ENCODE measurements at places on chromosomes 4 and X. TPM values are rescaled to one million over a fixed set of nuclear protein-coding genes. Genes with fewer than 3 reads are reported as not detected.

DNA sequence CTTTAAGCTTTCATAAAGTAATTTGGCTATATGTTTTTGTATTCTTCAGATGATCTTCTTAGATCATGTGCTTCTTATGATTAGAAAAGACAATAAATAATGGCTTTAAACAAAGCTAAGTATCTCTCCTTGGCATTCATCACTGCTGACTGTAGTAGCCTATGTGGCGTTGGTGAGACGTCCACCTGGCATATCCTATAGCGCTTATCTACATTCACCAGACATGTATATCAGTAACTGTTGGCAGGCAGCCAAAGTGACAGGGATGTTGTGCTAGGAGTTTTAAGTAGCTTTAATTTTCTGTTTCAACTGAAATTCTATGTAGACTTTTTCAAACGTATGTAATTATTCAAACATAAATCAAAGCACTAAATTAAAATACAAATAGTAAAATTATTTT lies 276.4 kb downstream of the IL15 start:
- H3K4me1 ChIP-seq: no peaks in the 10 kb centered on the region
- H3K27me3 ChIP-seq: no peaks in the 10 kb centered on the region
- no peak overlapping the region for H3K27ac ChIP-seq
- no peaks in the 10 kb centered on the region for H3K36me3 ChIP-seq
- H3K4me3 ChIP-seq: no peak overlapping the region

- no peak overlapping the region for H3K4me3 ChIP-seq
- DNase-seq: no peak
- H3K36me3 ChIP-seq: no peaks in the 10 kb centered on the region
- peaks cover 6% of the 10 kb centered on the region for H3K4me1 ChIP-seq
- no peaks in the 10 kb centered on the region for H3K27me3 ChIP-seq
These were observed 54.7 kb downstream of the DKK2 start for GRCh38 chr4:106981431-106981830.

DNA sequence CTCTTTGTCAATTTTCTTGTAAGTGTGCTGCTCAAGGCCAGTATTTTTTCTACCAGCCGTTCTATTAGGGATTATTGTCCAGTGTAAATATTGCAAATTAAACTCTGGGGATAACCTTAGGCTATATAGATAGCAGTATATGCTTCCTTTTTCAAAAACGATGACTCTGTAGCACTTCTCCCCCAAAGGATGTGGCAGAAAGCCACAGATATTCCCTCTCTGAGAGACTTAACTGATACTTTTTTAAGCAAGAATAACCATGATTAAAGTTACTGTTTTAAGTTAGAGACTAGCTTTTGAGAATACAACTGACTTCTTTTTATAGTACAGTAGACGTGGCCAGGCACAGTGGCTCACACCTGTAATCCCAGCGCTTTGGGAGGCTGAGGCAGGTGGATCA lies 130.0 kb downstream of the FHIP1A start:
- H3K4me1 ChIP-seq: no peaks in the 10 kb centered on the region
- H3K36me3 ChIP-seq: no peaks in the 10 kb centered on the region
- H3K4me3 ChIP-seq: no peak overlapping the region

- H3K4me3 ChIP-seq: no peak overlapping the region
- H3K4me1 ChIP-seq: no peaks in the 10 kb centered on the region
- no peaks in the 10 kb centered on the region for H3K27me3 ChIP-seq
- H3K36me3 ChIP-seq: no peaks in the 10 kb centered on the region
- no peak overlapping the region for H3K27ac ChIP-seq
These were observed 5.1 kb upstream of the RPS3A start for GRCh38 chr4:151094290-151094751.

DNA sequence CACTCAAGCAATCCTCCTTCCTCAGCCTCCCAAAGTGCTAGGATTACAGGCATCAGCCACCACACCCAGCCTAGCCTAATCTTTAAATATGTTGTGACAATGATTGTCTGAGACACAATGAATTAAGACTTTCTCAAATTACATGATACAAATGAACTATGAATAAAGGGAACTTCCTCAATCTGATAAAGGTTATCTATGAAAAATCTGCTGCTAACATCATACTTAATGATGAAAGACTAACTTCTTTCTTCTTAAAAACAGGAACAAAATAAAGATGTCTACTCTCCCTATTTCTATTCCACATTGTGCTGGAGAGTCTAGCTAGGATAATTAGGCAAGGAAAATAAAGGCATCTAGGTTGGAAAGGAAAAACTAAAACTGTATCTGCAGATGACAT lies 60.0 kb downstream of the PDHA1 start:
- no peaks in the 10 kb centered on the region for H3K36me3 ChIP-seq
- H3K27ac ChIP-seq: no peak overlapping the region
- DNase-seq: no peak
- no peaks in the 10 kb centered on the region for H3K27me3 ChIP-seq
- H3K4me3 ChIP-seq: no peak overlapping the region

DNA sequence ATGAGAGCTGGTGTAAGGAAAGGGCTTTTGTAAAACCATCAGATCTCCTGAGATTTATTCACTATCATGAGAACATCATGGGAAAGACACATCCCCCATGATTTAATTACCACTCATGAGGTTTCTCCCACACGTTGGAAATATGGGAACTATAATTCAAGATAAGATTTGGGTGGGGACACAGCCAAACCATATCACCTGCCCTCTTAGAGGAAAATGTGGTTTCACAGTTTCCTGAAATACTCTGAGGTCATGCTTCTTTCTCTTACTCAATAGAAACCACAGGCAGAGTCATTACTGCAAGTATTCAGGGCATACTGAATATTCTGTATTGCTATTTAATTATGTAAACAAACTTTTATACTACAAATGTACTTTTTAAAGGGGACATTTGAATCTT lies 1453.3 kb downstream of the PCDH18 start:
- no peak overlapping the region for H3K4me3 ChIP-seq
- no peaks in the 10 kb centered on the region for H3K36me3 ChIP-seq
- no peak for DNase-seq
- H3K4me1 ChIP-seq: no peaks in the 10 kb centered on the region
- H3K27me3 ChIP-seq: no peaks in the 10 kb centered on the region

DNA sequence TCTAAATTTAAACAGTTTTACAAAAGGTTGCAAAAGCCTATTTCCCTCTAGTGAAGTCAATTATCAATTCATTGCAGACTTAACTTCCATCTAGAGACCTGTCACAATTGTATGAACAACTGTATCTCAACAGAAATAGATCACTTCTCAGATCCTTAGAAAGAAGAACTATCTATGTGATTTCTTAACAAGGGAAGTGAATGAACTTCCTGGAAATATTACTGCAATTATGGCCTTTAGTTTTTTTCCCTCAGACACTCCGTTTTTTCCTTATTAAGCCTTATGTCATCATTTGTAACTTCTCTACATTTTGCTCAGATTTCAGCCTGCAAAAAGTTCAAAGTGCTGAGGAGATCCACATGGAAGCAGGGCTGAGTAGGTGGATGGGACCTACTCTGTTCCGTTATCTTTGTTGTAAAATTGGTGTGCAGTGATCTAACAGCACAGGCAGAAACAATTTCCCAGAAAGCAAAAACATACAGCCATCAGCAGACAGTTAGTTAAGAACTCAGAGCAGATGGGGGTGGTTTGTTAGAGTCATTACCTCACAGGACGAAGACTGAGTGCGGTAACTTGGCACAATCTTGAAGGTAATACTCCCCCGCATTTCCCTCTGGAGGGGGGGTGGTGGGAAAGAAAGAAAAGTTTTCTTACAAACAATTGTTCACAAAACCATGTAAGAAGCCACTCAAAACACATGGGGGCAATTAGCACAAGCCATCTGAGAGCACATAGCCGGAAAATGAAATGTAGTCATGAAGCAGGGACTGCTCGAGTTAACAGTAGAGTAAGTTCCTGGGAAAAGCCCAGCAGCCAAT lies 112.3 kb downstream of the NYX start:
- no peak overlapping the region for H3K4me3 ChIP-seq
- H3K27ac ChIP-seq: no peak overlapping the region
- no peaks in the 10 kb centered on the region for H3K36me3 ChIP-seq
- peaks cover 13% of the 10 kb centered on the region for H3K4me1 ChIP-seq
- no peaks in the 10 kb centered on the region for H3K27me3 ChIP-seq

DNA sequence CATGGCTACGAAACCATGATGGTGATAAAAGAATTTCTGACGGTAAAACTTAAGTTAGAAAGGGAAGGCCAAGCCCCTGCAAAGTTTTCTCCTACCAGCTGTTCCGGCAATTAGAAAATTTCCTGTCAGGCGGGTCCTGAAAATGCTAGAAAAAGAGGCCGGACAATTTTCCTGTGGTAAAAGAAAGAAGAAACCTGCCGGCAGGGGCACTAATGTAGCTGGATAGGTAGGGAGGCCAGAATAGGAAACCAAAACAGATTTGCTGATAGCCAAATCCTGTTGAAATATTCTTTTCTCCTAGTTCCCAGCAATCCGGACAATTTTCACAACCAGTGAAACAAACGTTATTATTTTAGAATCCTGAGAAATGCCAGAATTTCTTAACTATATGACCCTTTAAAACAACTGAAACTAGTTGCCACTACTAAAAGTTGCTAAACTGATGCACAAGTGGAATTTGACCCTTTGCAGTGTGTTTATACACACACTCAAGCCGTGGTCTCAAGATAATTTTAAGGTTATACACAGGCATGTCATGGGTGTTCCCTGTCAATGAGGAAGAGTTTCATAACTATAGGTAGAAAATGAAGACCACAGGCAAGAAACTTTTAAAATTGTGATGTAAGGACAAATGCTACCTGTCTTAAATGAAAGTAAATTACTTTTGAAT lies 47.7 kb downstream of the RPS6KA3 start:
- no peaks in the 10 kb centered on the region for H3K27me3 ChIP-seq
- no peak overlapping the region for H3K27ac ChIP-seq
- H3K36me3 ChIP-seq: no peaks in the 10 kb centered on the region
- no peak overlapping the region for H3K4me3 ChIP-seq
- DNase-seq: no peak

DNA sequence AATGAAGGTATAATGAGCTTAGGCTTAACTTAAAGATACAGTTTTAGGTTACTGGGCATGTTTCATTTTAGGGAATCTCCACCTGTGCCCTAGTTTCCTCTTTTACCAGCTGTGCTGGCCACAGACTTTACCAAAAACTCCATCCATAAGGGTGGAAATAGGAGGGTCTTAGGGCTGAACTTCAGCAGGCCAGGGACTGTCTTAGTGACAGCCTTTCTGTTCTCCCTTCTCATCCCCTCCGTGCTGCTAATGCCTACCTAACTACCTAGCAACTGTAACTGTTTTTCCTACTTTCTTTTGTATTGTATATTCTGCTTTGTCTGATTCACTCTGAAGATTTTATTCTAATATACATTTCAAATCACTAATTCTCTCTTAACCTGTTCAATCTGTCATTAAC lies 1375.3 kb downstream of the PCDH18 start:
- no peak overlapping the region for H3K27ac ChIP-seq
- no peaks in the 10 kb centered on the region for H3K36me3 ChIP-seq

GRCh38 chr4:182711211-182711610 lies 206.0 kb downstream of the DCTD start:
- H3K27ac ChIP-seq: no peak overlapping the region
- H3K4me3 ChIP-seq: no peak overlapping the region
- DNase-seq: no peak
- H3K36me3 ChIP-seq: no peaks in the 10 kb centered on the region
- no peaks in the 10 kb centered on the region for H3K4me1 ChIP-seq
- H3K27me3 ChIP-seq: no peaks in the 10 kb centered on the region

- H3K4me3 ChIP-seq: no peak overlapping the region
- no peaks in the 10 kb centered on the region for H3K36me3 ChIP-seq
- H3K4me1 ChIP-seq: no peaks in the 10 kb centered on the region
- H3K27ac ChIP-seq: no peak overlapping the region
These were observed 196.2 kb upstream of the PGRMC2 start for GRCh38 chr4:128483816-128484215.

- DNase-seq: no peak
- H3K4me3 ChIP-seq: no peak overlapping the region
- H3K27me3 ChIP-seq: no peaks in the 10 kb centered on the region
- H3K4me1 ChIP-seq: no peaks in the 10 kb centered on the region
- H3K36me3 ChIP-seq: no peaks in the 10 kb centered on the region
These were observed 51.0 kb downstream of the NIPAL1 start for GRCh38 chr4:48067536-48067935.

- no peaks in the 10 kb centered on the region for H3K4me1 ChIP-seq
- H3K27me3 ChIP-seq: no peaks in the 10 kb centered on the region
- no peak overlapping the region for H3K4me3 ChIP-seq
- no peak overlapping the region for H3K27ac ChIP-seq
- H3K36me3 ChIP-seq: no peaks in the 10 kb centered on the region
- DNase-seq: no peak
These were observed 23.1 kb downstream of the CT47C1 start for GRCh38 chrX:119095936-119096335.

DNA sequence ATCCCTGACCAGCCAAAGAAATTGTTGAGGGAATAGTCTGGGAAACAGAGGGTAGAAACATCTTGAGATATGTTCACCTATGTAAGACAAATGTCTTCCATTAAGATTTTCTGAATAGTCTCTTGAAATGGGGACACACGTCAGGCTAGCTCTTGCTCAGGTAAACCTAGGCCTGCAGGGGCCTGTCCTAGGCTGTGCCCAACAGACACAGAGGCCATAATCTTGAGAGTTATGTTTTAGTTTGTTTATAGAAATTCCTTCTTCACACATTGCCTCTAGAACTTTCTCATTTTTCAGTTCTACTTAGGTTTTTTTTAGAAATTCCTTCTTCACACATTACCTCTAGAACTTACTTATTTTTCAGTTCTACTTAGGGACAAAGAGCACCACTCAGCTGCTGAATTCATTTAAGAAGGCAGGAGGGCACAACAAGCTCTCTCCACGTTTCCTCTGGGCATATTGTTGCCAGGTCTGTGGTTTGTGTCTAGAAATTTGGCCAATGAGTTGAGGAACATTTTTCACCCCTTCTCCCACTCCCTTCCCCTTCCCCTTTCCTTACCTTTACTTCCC lies 94.9 kb downstream of the ARHGAP24 start:
- no peak overlapping the region for H3K27ac ChIP-seq
- no peak overlapping the region for H3K4me3 ChIP-seq
- no peaks in the 10 kb centered on the region for H3K27me3 ChIP-seq
- DNase-seq: no peak

DNA sequence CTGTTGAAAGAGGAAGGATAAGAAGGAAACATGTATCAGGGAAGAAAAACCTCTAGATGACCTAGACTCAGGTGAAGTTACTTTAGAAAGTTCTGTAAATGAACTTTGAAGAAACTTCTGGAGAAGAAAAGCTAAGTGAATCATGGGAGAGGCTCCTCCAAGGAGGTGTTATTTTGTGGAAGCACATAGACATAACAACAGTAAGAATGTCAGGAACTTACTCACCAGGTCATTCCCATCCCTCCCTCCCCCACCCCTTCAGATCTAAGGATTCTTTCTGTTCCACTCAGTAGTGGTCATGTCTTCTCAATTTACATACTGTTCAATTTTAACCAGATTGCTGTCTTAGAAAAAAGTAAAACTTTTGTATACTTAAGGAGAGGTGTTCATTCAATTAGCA lies 310.5 kb upstream of the DDX53 start:
- no peak overlapping the region for H3K4me3 ChIP-seq
- H3K4me1 ChIP-seq: no peaks in the 10 kb centered on the region
- no peaks in the 10 kb centered on the region for H3K36me3 ChIP-seq
- H3K27me3 ChIP-seq: no peaks in the 10 kb centered on the region

The OTC gene
- 0.05 TPM for total RNA-seq

The GLOD5 gene
- not detected for total RNA-seq

The HTATSF1 gene
- total RNA-seq: 48.7 TPM

The EGFL6 gene
- 2.4 TPM for total RNA-seq

The TMPRSS11E gene
- 0.71 TPM for total RNA-seq

The NSDHL gene
- 7.2 TPM for total RNA-seq

The CHRDL1 gene
- total RNA-seq: 3.3 TPM

The FUNDC1 gene
- 23.0 TPM for total RNA-seq
